ENCODE measurements at places on chromosomes 6 and 20.

- no peak for DNase-seq
Measured at GRCh38 chr6:143964674-143965081, 43.4 kb downstream of the PLAGL1 start.

DNA sequence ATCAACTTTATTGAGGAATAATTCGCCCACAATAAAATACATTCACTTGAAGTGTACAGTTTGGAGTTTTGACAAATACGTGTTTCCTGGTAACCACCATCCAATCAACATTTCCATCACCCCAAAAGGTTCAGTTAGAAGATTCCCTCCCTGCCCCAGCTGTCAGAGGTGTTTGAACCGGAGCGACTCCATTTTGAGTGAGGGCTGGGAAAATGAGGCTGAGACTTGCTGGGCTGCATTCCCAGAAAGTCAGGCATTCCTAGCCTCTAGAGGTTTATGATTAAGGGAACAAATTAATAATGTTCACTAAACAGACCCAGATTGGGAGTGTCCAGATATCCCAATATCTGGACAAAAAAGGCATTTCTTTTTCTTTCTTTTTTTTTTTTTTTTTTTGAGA, 33.0 kb upstream of the BLCAP start:
- no peak for DNase-seq

- no peak for DNase-seq
Measured at GRCh38 chr6:6995328-6995727, 112.4 kb upstream of the RREB1 start.

GRCh38 chr20:3670511-3670910, 7.3 kb upstream of the GFRA4 start:
- DNase-seq: no peak

DNA sequence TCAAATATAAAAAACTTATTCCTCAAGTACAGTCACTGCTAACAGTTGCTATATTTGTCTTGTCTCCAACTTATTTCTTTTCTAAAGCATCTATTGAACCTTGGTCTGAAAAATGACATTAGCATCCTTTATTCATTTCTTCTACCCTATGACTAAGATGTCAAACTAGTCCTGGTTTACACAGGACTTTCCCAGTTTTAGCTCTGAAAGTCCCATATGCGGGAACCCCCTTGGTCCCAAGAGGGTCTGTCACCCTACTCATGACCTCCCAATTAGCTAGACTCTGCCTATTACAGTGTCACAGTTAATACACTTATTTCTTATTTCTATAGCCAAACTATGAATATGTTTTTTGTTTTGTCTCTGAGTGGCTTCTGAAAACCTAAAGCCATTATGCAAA, 37.1 kb downstream of the PLEKHG1 start:
- no peak for DNase-seq

DNA sequence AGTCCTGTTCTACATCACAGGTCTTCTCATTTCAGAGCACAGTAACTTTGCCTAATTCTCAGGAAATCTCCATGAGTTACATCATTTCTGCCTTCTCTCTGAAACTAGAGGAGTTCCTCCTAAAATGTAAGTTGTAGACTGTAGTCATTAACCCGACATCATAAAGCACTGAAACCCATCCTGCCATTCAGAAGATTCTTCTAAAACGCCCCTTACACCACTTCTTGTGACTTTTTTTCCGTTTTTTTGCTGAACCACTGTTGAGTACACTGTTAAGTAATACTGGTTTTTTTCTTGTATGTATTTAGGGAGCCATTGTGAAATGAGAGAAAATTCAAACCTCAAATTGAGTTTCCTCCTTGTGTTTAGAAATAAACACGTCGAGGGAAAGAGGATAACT, 117.3 kb downstream of the MAP3K4 start:
- DNase-seq: no peak

- peak; percentile 10 for DNase-seq
Measured at GRCh38 chr6:7390226-7390878, 744 bp downstream of the RIOK1 start.

- no peak for DNase-seq
Measured at GRCh38 chr20:40900666-40901215, 127.9 kb upstream of the TOP1 start.

DNA sequence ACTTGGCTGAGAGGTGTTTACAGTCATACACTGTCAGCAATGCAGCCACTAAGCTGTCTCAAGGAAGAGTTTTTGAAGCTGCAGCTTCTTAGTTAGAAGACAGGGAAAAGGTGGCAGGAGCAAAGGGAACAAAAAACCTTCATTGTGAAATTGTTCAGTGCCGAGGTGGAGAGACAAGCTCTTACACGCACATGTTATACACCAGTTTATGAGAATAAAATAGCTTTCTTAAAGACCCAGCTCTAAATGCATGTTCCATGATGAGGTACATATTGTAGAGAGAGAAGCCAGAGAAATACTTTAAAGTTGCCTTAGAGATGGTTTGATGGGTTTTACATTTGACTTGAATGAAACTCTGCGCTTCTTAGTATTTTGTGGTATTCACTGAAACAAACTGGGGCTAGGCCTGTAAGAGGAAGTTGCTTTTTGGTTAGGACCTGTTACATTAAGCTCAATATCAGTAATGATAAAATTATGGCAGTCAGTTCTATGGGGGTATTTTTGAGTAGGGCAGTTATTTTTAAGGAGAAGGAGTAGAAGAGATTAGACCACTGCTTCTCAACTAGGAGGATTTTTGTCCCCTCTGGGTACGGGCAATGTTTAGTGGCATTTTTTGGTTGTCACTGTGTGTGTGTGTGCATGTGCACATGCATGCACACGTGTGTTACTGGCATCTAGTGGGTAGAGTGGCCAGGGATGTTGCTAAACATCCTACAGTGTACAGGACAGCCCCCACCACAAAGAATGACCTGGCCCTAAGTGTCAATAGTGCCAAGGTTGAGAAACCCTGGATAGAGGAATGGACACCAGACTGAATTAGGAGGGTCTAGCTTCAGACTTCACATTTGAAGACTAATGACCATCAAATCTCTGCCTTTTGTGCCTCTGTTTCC, 9.8 kb downstream of the NEDD9 start:
- no peak for DNase-seq

GRCh38 chr6:137787016-137787415, 80.0 kb upstream of the TNFAIP3 start:
- no peak for DNase-seq

GRCh38 chr6:159692303-159693127, 526 bp downstream of the SOD2 start:
- peak; percentile 40 for DNase-seq

DNA sequence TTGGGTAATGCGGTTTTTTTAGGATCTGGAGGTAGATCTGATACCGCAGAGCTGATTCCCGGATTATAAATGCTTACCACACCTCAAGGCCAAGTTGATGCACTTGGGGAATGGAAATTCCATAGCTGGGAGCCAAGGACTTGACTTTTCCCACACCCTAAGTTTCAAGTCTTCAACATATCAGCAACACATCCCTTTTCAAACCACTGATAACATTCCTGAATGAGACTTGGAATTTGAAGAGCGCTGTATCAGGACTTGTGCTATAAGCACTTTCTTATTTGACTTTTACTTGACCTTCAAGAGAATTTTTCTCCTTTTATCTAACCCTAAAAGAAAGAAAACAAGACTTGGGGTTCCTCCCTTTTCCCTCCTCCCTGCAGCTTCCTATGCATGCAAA, 90.6 kb upstream of the NAA20 start:
- DNase-seq: no peak

- DNase-seq: no peak
Measured at GRCh38 chr6:2197984-2198383, 47.4 kb downstream of the GMDS start.

- no peak for DNase-seq
Measured at GRCh38 chr20:19929012-19929360, 88.2 kb upstream of the NAA20 start.

DNA sequence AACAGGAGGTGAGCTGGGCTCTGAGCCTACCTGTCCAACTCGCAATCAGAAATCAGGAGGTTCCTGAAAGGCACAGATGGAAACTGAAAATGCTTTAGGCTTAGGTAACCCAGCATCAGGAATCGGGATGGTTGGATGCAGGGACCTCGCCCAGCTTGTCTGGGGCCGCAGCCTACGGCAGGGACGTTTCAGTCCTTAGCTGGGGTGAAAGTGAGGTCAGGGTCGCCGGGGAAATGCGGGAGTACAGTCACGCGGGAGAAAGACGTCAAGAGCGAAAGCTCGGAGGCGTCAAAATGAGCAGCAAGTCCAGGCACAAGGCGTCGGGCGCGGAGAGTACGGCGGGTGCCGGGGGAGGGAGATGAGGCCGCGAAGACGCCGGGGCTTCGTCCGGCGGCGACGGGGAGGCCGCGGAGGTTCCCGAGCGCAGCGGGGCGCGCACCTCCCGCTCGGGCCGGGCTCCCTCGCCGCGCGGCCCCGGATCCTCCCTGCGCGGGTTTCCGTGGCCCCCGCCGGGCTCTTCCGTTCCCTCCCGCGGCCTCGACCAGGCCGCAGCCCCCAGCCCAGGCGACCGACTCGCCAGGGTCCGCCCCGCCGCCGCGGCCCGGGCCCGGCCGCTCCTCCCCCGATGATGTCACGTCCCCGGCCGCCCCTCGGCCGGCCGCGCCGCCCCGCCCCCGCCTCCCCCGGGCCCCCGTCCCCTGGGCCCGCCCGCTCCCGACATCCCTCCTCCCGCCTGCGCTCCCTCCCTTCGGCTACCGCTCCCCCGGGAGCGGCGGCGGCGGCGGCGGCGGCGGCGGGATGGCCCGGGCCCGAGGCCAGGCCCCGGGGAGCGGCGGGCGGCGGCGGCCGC, at the start of gene EBF4:
Gene EBF4 (plus strand): TSS at position 745 of the 850 bp plus-strand sequence. CDS start 866 bp downstream, outside the sequence.
- peak; percentile 59 for DNase-seq

GRCh38 chr6:141988954-141989705, 143.6 kb upstream of the GJE1 start:
- DNase-seq: no peak
